BJ (cell line): ENCODE measurements at places on chromosomes 11 and 22. TPM values are rescaled to one million over a fixed set of nuclear protein-coding genes. Genes with fewer than 3 reads are reported as not detected.

- no peak for DNase-seq
Measured at GRCh38 chr11:2368851-2369180, 8.3 kb upstream of the CD81 start.

The MS4A8 gene
- not detected in 2 replicates for polyA plus RNA-seq

- no peak for DNase-seq
Measured at GRCh38 chr11:67392183-67392715, 463 bp downstream of the RAD9A start.

The PHOX2A gene
- polyA plus RNA-seq = not detected in 2 replicates

The SCO2 gene
- polyA plus RNA-seq = 0.78 and 2.5 TPM in 2 replicates

The SDHD gene
- 131 and 207 TPM in 2 replicates for polyA plus RNA-seq

DNA sequence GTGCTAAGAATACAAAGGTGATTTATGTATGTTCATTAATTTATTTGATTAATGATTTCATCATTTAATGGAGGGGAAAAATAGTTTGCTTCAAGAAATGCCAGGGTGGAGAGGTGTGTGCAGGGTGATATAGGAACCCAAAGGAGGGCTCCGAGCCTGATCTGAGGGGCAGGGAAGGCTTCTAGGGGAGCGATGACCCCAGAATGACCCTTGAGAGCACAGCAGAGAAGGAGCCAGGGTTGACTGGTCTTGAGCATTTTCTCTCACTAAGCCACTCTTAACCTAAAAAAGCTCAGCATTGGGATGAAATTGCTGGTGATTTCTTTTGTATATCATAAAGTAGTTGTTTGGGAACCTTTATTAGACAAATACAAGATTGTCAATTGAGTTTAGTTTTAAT, 35.1 kb downstream of the HIPK3 start:
- DNase-seq = no peak
